ENCODE measurements at places on chromosomes 13 and 19.

GRCh38 chr19:18452386-18452785 lies 14.5 kb upstream of the ISYNA1 start:
- no peak for ATAC-seq

GRCh38 chr13:43785261-43785649 lies 1.5 kb downstream of the ENOX1 start:
- ATAC-seq: no peak

DNA sequence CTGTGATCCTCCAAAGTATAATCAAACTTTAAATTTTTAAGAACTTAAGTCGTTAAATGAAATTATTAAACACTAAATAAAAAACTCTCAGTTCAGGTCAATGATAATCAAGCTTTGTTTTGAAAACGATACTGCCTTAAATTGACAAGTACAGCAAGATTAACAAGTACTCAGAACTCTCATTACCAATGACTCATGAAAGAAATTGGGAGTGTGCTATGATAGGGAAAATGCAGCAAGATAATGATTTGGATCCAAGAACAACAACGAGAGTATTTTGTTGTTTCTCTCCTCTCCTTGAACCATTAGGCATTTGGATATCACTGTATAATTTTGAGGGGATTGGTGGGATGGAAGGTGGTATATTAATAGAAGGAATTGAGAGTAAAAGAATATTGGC lies 10.2 kb downstream of the N4BP2L2 start:
- no peak for ATAC-seq

DNA sequence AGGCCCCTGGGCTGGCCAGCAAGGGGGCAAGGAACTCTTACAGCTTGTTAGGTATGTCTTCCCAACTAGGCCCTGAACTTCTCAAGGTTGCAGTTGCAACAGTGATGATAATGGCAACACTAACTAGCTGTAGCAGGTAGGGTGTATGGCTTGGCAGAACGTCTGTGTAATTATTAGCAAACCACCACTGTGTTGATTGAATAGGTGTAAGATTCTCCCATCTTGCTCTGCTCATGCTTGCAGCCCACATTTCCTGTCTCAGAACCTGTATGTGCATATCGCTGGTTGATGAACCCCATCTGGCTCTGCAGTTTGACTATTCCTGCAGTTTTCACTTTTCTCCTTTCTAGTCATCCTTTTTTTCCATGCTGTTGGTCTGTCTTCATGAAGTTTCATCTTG lies 178.8 kb downstream of the KATNAL1 start:
- no peak for ATAC-seq

GRCh38 chr19:40932008-40932959 lies 50.3 kb upstream of the CYP2A7 start:
- no peak for ATAC-seq

DNA sequence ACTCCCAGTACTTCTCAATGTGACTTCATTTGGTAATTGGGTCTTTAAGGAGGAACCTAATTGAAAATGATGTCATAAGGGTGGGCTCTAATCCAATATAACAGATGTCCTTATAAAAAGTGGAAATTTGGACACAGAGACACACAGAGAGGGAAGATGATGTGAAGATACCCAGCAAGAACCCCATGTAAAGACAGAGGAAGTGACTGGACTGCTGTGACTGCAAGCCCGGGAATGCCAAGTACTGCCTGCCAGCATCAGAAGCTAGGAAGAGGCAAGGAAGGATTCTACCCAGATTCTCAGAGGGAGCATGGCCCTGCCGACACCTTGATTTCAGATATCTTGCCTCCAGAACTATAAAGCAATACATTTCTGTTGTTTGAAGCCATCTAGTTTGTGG lies 239.3 kb downstream of the KCTD12 start:
- no peak for ATAC-seq

DNA sequence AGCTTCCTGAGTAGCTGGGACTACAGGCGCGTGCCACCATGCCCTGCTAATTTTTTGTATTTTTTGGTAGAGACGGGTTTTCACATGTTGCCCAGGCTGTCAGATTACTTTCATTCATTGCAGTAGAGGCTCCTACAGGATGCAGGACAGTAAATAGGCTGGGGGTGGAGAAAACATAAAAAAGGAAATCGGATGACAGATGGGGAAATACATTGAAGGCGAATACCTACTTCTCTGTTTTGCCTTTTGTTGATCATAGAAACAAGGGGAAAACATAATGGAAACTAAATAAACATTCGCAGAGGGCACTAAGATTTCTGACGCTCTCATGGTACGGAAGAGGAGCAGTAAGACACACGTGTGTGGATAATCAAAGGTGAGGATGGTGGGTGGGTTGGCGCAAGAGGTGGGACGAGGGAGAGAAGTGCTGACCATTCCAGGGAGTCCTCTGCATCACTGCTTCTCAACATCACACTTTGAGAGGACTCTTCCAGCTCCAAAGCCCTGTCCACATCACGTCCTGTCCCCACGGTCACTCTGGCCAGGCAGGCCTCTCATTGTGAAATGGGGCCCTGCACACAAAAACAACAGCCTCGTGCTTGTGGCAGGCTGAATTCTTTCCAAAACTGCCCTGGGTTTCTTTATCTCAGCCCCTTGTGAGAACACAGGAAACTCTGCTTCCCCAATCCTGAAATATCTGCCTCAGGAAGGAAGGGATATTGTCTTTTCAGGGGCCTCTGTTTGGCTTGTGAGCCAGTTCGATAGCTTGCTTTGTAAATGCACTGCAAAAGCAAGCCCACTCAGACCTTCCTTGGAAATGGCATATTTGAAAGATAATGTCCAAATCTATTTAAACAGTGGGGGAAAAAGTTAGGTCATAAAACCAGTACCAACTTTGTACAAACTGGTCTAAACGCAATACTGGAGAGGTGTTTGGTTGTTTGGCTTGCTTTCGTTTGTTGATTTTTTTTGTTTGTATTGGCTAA lies 188.5 kb downstream of the FOXO1 start:
- ATAC-seq: no peak

DNA sequence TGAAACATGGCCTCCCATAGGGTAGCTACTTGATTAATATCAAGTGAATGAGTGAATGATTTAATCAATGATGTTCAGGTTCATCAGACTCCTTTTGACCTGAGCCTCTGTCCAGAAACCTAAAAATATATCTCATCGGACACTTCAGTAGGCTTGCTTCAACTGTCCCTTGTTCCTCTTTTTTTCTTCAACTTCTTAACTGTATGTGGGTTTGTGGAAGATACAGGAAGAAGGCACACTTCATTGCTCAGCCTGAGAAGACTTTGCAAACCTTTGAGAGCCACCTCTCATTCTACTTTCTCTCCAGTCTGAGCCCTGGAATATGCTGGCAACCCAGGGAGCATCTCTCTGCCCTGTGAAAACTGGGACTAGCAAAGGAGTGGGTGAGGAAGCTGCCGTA lies 557.0 kb downstream of the FGF9 start:
- no peak for ATAC-seq

GRCh38 chr13:109645831-109646230 lies 140.6 kb downstream of the IRS2 start:
- no peak for ATAC-seq

Measured in motor neuron (in vitro differentiated cells).